ENCODE measurements at places on chromosomes 3 and 15.

DNA sequence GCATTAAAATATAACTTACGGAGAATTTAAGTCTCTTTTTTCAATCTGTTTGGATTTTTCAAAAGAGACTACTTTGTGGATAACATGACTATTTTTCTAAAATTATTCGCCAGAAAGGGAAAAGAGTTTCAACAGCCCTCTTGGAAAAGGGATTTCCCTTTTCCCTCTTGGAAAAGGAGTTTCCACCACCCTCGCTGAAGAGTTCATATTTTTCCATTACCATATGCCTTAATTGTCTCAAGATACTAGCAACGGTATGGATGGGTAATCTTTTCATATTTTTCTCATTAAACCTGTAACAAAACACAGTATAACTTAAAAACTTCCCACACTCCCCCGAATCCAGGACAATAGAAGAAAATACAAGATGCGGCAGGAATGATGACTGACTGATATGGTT is 66.1 kb upstream of the SPATA12 start:
- no peak for DNase-seq

DNA sequence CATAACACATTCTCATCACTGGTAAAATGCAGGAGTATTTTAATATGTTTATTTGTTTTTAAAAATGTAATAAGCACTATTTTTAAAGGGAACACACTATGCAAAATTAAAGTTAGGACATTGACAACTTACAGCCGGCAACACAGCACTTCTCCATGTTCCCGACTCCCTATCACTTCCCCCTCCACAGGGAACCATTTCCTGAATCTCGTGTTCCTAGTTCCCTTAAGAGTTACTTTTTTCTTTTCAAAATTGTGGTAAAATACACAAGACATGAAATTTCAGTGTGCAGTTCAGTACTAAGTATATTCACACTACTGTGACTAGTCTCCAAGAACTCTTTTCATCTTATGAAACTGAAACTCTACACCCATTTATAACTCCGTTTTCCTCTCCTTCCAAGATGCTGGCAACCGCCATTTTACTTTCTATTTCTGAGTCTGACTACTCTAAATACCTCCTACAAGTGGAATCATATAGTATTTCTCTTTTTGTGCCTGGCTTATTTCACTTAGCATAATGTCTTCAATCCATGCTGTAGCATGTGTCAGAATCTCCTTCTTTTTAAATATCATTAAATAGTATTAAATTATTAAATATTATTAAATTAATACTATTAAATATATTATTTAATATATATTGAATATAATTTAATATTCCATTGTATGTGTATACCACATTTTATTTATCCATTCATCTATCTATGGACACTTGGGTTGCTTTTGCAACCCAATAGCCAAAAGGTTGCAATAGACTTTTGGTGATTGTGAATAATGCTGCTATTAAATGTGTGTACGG is 25.9 kb upstream of the UBE2Q2 start:
- DNase-seq: no peak

DNA sequence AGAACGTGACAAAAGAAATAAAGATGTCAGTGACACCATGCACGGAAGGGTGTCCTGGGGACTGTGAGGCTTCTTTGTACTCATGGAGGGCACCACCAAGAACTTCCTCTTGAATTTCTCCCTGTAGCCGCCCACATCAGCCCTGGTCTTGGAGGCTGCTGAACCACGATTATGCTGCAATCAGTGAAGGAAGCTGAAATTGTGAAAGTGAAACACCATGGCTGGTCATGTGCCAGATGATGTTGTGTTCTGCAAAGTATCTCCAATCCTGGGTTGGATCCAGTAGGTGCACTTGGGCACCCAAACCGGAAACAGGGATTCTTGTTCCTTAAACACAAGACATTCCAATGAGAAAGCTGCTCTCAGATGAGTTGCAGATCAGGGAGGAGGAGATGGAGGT is 104.4 kb upstream of the GOLGA6L6 start:
- no peak for DNase-seq

GRCh38 chr3:159102001-159102400 is 300.1 kb downstream of the MFSD1 start:
- no peak for DNase-seq

GRCh38 chr3:138371070-138371965 is 22.9 kb downstream of the MRAS start:
- DNase-seq: peak; percentile 75

- DNase-seq: no peak
Measured at GRCh38 chr15:90145761-90146160, 43.5 kb upstream of the IDH2 start.

DNA sequence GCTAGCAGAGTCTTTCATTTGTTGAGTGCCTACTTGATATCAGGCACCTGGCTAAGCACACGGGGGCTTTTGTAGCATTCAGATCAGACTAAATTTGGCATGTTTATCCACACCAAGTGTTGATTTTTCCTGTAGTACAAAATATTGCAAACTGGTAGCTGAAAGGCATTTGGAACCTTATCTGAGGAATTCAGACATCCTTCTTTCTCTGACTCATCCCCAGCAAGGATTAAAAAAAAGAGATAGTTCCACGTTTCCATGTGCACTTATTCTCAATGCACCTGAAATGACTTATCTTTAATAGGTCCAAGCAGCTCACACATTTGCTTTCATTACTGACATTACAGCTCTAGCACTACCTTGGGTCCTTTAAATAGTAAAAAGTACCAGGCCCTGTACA is 786.0 kb upstream of the GRM7 start:
- no peak for DNase-seq

- no peak for DNase-seq
Measured at GRCh38 chr3:100149130-100149529, 34.8 kb upstream of the FILIP1L start.

DNA sequence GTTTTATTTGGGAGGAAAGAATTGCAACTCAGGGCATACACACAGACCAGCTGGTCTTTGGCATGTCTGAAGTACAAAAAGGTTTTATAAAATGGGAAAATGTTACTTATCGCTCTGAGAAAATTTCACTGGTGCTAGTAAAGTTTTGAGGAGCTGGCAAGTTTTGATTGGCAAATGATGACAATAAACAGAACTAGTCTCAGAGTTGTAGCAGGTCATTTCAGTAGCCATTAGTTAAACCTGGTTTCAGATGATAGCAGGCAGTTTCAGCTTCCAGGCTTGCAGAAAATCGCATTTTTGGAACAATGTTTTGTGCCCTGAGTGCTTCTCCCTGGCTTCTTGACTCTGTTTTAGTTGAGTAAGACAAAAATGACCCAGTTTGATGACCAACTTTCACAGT is 10.7 kb downstream of the B2M start:
- no peak for DNase-seq

DNA sequence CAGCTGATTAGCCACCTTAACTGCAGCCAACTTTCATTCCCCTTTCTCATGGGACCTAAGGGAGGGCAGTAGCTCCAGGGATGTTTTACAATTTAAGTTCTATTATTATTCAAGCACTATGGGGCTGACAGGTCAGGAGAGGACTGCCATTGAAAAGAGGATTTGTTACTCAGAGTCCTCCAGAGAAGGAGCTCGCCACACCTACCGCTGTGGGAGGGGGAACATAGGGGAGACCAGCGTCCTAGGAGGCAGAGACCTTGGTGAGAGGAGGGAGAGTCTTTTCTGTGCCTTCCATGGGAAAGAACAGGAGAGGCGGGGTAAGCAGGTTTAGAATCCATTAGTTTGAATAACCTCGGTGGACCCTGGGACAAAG is 14.4 kb downstream of the ATP10A start:
- no peak for DNase-seq

GRCh38 chr3:46705022-46705530 is 3.9 kb downstream of the TMIE start:
- DNase-seq: no peak

- no peak for DNase-seq
Measured at GRCh38 chr3:151567477-151567876, 106.6 kb upstream of the IGSF10 start.

DNA sequence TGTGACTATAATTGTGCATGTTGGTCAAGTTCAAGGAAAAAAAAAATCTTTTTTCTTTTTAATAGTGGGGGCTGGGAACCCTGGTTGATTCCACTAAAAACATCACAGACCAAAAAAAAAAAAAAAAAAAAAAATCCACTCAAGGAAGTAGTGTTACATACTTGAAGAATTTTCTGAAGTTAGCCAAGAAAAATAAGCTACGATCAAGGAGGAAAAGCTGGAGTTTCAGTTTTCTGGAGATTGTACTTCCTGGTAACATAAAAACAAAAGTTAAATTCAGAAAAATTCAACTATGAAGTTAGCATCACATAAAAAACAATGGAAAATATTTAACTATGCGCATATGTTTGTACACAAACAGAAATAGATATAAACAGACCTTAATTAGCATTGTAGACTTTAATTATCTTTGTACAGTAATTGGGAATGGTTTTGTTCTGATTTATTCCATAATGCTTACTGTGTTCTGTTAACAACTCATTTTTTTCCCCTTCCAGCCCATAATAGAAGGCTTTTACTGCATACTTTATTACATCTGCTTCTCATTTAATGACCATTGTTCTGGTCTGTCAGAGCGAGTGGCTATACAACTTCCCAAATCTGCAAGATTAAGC is 194.3 kb downstream of the RORA start:
- no peak for DNase-seq

DNA sequence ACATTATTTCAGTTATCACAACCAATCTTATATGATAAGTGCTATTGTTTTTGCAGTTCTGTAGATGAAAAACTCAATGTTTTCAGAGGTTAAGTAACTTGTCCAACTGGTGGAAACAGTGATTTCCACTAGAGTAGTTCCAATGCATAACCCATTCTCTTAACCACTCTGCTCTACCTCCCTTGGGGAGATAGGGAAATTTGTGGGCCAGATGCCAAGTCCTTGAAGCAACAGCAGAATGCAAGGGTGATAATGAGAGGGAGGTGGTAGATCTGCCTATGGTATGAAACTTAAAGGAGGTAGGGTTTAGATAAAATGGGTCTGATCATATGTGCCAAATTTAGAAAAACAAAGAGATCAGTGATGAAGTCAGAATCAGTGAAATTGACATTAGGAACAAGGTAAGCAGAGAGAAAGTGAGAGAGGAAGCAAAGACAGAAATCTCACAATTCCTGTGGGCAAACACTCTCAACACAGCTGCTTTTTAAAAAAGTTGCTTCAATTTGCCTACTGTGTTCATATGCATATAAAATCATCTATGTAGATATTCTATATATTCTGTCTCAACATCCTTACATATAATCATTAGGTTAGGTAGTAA is 50.5 kb upstream of the UBP1 start:
- no peak for DNase-seq

DNA sequence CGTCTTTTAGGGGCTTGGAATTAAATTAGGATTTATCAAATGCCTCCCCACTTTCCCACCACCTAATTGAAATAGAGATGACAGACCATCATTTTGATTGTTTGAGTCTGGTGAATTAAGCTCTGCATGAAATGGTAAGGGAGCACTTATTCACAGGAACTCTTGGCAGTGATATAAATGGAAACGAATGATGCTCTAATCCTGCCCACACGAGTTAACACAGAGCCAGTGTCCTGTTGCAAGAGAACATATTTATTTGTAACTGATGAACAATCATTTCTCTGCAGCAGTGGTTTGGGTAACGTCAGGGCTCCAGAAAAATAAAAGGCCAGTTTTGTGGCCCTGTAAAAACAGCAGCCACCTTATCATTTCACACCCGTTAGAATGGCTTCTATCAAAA is 163.3 kb downstream of the FEZF2 start:
- no peak for DNase-seq

GRCh38 chr3:130517602-130518001 is 625 bp downstream of the COL6A6 start:
- DNase-seq: no peak

DNA sequence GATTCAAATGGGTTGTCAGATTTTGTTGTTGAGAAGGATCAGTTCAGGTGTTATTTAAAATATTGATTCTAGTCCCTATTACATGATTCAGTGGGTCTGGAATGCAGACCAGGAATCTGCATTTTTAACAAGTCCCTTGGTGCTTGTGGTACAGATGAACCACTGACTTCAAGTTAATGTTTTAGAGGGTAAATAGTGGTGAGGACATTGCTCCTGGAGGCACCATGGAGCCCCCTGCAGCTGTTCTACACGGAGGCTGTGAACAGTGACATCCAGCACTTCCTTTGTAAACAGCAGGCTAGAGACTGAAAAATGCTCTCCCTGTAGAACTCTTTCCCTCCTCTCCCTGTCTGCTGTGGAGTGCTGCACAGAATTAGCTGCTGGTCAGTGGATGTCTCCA is 4.8 kb upstream of the FSIP1 start:
- DNase-seq: no peak

- DNase-seq: no peak
Measured at GRCh38 chr3:187288131-187288854, 3.2 kb downstream of the MASP1 start.

- DNase-seq: no peak
Measured at GRCh38 chr3:77571971-77572715, 532.2 kb downstream of the ROBO2 start.

DNA sequence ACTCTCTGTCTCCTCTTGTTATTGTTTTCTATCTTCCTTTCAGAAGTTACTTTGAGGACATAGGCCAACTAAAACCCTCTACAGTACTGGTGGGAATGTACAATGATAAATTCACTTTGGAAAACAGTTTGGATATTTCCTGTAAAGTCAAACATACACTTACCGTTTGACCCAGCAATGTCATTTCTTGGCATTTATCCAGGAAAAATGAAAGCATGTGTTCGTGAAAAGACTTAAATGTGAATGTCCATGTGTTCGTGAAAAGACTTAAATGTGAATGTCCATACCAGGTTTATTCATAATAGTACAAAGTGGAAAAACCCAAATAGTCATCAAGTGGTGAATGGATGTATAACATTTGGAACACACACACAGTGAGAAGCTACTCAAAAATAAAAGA is 361.5 kb upstream of the DPH6 start:
- DNase-seq: no peak

DNA sequence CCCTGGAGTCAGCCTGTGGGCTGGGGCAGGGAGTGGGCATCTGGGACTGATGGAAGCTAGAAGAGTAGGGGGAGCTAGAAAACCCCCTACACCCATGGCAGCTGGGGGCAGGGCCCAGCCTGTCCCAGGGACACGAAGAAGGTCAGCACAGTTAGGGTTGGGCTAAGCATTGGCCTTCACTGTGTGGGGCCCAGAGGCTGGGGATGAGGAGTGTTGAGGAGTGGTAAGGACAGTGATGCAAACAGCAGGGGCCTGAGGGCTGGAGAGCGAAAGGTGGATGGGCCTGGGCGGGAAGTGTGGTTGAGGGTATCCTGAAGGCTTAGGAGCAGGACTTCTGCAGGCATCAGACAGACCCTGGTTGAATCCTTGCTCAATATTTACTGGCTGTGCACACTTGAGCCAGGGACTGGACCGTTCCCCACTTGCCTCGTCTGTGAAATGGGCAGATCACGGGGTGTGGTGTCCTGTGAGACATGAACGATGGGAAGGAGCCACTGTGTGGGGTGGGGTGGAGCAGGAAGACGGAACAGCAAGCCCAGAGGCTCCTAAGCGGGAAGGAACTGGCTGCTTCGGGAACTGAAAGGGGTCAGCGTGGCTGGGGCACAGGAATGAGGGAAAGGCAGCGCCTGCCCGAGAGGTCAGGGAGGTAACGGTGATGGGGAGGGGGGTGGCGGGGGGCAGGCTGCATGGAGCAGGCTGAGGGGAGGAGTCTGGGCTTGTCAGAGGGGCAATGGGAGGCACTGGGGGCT is 7.3 kb downstream of the PRKCD start:
- no peak for DNase-seq

GRCh38 chr3:194967151-194968117 is 281.8 kb downstream of the FAM43A start:
- DNase-seq: no peak
